Vagina (tissue), 2 donors: ENCODE measurements at places on chromosomes 12 and 14.

DNA sequence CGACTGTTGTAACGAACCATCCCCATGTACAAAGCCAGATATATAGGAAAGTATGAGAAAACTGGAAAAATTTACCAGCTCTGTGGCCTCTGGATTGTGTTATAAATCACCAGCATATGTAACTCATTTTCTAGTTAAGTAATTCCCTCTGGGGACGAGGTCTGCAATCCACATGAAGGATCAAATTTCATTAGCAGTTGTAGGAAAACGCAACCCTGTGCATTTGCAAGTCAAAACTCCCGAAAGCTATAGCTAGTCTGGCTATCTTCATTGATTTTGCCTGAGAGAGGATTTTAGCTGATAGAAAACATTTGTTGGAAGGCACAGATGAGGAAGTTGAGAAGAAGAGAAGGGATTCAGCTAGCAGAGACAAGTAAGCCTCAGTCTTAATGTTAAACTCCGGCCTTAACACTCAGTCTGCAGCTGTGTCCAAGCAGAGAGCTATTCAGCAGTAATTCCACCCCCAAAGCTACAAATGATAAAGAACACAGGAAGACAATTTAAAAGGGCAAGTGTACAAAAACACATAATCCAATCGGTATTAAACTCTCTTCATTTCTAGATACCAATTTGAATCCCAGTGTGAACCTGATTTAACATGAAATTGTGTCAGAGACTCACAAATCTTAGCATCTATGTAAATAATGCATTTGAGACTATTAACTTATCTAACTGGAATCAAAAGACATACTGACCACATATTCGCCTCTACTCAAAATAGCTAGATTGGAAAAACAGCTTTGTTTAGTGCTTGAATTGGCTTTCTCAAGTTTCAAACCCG, 54.2 kb upstream of the CERS5 start:
- no peak for DNase-seq

DNA sequence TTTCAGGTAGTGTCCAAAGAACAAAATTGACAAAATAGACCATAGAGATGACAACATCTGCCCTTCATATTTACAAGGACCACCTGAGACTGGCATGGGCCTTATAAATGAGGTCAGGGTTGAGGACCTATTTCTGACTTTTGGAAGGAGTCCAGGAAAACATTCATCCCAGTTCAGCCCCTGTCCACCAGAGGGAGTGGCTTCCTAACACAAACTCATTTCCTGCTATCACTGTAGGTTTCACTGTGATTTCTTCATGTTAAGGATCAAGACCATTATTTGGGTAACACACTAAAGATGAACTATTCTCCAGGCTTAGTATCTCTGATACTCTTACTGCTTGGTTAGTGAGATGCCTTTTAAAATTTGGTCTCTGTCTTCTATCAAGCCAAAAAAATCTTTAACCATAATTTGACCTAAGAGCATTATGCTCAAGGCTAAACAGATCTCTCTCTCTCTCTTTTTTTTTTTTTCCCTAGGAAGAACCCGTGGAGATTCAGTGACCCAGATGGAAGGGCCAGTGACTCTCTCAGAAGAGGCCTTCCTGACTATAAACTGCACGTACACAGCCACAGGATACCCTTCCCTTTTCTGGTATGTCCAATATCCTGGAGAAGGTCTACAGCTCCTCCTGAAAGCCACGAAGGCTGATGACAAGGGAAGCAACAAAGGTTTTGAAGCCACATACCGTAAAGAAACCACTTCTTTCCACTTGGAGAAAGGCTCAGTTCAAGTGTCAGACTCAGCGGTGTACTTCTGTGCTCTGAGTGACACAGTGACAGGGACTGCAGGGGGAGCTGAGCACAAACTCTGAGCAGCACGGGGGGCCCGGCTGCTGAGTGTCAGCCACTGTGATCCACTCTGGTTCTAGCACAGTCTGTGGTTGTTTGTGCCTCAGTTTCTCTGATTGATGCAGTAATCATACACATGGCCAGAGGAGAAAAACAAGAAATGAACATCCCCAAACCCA, 267.6 kb upstream of the OR4E1 start:
- DNase-seq, result no peak

DNA sequence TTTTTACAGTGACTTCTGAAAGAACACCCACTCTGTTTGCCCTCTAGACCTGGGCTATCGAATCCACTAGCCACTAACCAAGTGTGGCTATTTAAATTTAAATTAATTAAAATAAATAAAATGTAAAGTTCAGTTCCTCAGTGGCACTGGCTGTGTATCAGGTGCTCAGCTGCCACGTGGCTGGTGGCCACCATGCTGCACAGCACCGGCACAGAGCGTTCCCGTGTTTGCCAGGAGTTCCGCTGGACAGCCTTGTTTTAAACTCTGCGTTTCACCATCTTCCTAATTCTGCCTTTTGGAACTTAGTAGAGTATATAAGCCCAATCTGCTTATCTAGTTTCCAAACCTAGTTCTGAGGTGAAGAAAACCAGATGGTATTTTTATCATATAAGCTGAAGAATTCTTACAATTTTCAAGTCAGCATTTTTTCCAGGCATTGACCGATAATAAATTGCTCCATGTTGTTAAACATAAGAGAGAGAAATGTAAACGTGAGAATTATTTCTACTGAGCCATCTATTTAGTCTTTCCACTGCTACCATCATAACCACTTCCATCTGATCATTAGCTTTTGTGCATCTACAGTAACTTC, 339.0 kb downstream of the CACNA1C start:
- no peak for DNase-seq

- no peak for DNase-seq
Measured at GRCh38 chr14:28157887-28158791, 608.4 kb upstream of the FOXG1 start.

- no peak for DNase-seq
Measured at GRCh38 chr12:52796839-52797528, 1.1 kb upstream of the KRT3 start.

DNA sequence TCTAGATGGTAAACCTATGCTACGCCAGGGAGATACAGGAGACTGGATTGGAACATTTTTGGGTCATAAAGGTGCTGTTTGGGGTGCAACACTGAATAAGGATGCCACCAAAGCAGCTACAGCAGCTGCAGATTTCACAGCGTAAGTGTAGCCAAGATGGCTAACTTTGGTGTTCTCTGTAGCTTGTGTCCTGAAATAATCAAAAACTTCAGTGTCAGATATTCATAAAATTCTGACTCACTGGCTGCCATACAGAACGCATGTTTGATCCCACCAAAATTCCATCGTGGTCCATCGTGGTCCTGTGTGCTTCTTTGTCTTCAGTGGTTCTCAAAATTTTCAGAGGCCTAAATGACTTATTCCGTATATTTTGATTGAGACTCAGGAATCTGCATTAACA, 1.3 kb downstream of the STRAP start:
- no peak for DNase-seq

- DNase-seq, result no peak
Measured at GRCh38 chr12:68303850-68304249, 28.3 kb downstream of the MDM1 start.

DNA sequence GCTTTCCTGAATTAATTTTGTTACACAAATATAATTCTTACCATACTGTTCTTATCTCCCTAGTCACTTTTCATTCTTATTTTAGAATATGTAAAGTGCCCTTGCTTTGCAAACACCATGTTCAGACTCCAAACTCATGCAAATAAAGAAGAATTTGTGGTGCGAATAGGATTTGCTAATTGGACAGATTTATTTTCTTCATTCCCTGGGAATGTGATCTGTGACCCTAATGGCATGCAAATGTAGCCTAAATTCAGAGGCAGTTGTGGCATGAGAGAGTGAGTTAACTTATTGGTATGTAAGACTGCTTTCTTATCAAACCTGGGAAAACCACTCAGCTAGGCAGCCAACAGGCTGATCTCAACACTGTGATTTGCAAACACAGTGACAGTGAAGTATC, 10.0 kb downstream of the CAPZA3 start:
- DNase-seq, result no peak

DNA sequence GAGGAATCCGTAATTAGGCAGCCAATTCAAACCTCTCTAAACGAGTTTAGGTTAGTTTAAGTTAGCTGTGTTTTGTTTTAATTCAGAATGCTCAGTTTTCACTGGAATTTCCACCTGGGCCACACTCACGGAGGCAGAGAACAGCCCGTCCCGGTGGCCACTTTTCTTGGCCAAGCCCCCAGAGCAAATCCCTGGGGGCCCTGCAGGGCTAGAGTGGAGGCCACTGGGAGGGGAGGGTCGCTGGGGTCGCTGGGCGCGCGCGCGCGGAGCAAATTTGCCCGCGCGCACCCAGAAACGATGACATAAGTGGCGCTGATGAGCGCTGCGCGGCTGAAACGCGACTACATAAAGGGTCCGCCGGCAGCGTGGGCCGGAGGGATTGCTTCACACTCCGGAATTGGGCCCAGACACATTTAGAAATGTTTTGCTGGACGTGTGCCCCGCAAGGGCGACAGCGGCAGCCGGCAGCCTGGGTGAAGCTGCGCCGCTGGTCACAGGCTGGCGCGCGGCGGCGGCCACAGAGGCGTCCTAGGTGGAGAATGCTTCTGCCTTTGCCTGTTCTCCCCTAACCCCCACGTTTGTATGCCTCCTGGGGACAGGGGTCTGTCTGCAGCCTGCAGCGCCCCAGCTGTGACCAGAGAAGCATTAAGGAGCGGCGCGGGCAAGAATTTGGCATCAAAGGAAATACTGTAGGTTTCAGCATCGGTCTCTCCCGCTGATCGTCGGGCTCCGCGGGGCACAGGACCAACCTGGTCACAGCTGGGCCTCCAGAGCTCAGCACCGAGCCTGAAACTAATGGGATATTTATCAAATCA, 37.9 kb upstream of the TBX5 start:
- DNase-seq, result no peak

- no peak for DNase-seq
Measured at GRCh38 chr14:39266525-39266870, 32.8 kb downstream of the MIA2 start.

- no peak for DNase-seq
Measured at GRCh38 chr12:124232654-124232987, 62.3 kb upstream of the RFLNA start.

DNA sequence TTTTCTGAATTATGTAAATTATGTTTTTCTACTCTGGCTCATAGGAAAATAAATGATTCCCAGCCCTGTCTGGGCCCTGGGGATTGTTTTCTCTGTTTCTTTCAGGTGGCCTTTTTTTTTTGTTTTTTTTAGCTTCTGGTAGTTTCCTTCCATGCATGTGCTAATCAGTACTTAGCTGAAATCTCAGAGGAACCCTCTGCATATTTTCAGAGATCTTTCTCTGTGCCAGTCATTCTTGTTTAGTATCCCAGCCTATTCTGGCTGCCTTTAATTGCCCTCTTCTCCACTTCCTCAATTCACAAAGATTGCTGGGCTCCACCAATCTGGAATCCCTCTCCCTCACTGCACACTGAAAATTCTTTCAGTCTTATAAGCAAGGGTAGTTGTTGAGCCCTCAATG, 46.9 kb downstream of the CNOT2 start:
- no peak for DNase-seq
